ENCODE measurements at places on chromosomes 1 and 21. TPM values are rescaled to one million over a fixed set of nuclear protein-coding genes. Genes with fewer than 3 reads are reported as not detected.

The LHX8 gene
- not detected for polyA plus RNA-seq

The PIGR gene
- not detected for polyA plus RNA-seq

The TGFB2 gene
- polyA plus RNA-seq, result 1.3 TPM

The C1QA gene
- polyA plus RNA-seq, result not detected

The DCST2 gene
- polyA plus RNA-seq, result 0.16 TPM

The EPHB2 gene
- 2.0 TPM for polyA plus RNA-seq

DNA sequence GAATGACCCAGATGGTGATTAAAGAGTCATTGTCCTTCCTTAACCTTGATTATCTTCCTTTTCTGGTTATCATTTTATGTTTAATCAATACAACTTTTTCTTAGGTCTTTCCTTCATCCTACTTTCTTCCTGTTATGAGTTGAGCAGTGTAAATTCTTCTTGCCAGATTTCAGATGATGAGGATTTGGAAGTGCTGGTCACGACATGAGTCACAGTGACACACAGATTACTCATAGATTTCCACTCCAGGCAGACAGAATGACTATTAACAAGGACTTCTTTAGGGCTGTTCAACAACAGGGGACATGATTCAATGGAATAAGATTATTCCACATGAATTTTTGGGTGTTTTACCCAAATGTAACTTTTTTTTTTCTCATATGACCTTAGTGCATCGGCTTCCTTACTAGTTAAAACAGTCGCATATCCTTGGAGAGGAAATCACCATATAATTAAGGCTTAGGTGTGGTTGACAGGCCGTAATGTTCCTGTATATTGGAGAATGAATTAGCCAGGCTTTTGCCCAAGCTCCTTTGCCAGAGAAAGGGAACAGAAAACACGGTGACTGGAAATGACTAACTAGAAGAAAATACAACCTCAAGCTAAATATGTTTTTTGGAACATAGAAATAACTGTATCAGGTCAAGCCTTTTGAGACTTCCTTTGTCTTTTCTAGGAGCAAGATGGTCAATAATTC, 44.2 kb downstream of the PRRX1 start:
- peak; percentile 96 for DNase-seq

DNA sequence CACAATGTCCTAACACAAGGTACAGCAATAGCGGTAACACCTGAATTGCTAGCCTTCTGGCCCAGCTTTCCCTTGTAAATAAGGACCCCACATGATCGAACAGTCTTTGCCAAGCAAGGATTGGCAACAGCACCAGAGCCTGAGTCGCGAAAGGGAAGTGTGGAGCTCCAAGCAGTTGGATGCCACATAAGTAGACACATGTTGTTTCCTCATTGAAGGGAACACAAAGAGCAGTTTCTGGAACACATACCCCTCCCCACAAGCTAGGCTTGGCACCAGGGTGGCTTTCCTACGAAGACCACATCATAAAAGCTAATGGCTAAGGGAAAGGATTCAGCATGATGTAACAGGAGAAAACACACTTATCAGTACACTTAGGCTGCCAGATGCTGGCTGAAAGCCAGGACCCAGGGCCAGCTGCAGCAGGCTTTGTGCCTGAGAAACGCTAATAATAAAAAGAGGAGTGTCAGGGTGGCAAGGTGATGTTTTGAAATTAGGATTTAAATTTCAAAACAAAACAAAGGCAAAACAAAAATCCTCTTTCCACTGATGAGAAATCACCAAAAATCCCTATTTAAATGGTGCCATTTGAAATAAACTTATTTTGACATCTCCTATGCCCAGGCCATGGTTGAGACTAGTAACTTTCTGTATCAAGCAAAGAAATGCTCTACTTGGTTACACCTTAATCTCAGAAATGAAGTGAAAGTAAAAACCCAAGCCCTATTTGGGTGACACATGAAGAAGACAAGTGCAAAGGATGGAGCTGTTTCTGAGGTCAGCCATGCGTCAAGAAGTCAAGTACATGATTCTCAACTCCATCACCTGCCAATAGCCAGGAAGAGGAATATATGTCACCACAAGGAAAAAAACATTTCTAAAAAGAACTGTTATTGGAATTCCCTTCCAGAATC, 11.9 kb upstream of the CPLANE2 start:
- peak; percentile 62 for DNase-seq

- DNase-seq, result no peak
Observed at GRCh38 chr21:45169001-45169400, 94.6 kb downstream of the ADARB1 start.

- DNase-seq, result no peak
Observed at GRCh38 chr1:216599851-216600250, 123.4 kb downstream of the ESRRG start.

DNA sequence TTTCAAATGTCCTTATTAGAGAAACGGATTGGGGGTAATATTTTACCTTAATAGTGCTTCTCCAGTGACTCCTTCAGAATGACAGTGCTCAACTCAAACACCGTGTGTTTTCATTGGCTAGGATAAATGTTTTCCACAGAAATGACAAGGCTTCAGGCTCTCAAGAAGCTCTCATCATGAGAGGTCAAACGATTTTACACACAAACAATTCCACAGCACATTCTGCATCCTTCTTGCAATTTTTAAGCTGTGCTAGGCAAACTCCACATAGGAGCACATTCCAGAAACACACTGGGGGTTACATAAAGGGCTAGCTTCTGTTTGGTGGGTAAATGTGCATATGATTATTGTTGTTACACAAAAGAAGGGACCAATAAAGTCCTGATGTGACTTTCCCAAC, 75.5 kb upstream of the IPO9 start:
- no peak for DNase-seq

GRCh38 chr1:46301406-46301807, 2.0 kb downstream of the LRRC41 start:
- DNase-seq, result no peak

- peak; percentile 75 for DNase-seq
Observed at GRCh38 chr1:17119076-17119772, at the start of gene PADI2. TSS of gene PADI2 (minus strand) at chr1:17119451. CDS start at chr1:17119371, 80 bp downstream.

- DNase-seq, result peak; percentile 23
Observed at GRCh38 chr1:220296981-220297380, 24.7 kb upstream of the RAB3GAP2 start.

GRCh38 chr1:5992026-5992813, at the start of gene NPHP4:
TSS of gene NPHP4 (minus strand) at chr1:5992425. CDS start at chr1:5986289, 6,136 bp downstream.
- peak; percentile 100 for DNase-seq

DNA sequence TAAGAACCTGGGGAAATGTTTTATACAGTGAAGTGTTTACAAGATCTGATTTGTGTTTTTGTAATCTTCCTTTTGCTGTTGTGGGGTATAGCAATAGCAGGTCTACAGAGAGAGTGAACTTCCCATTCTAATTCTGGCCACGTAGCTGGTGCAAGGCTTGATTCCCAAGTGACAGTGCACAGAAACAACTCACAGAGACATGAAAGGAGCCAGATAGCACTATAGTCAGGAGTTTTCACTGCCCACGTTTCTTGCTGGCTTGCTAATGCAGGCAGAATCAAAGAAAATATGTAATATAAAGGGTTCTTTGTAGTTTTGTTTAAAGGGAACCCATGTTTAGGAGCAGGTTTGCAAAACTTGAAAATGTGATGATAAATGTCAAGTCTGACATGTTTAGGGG, 170.9 kb upstream of the IVNS1ABP start:
- no peak for DNase-seq

DNA sequence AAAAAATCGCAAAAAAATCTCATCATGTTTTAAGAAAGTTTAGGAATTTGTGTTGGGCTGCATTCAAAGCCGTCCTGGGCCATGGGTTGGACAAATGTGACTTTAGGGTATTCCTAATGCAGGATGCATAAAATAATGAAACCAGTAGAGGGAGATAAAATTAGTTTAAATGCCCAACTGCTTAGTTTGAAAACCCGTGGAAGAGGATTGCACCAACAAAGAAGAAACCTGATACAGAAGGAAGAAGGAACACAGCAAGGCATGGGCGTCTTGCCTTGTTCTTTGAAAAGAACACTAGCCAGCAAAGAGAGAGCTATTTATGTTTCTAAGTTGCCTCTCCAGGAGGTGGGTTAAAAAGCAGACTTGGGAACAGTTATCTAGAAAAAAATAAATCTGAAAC, 37.9 kb downstream of the WDR3 start:
- DNase-seq, result peak; percentile 52

DNA sequence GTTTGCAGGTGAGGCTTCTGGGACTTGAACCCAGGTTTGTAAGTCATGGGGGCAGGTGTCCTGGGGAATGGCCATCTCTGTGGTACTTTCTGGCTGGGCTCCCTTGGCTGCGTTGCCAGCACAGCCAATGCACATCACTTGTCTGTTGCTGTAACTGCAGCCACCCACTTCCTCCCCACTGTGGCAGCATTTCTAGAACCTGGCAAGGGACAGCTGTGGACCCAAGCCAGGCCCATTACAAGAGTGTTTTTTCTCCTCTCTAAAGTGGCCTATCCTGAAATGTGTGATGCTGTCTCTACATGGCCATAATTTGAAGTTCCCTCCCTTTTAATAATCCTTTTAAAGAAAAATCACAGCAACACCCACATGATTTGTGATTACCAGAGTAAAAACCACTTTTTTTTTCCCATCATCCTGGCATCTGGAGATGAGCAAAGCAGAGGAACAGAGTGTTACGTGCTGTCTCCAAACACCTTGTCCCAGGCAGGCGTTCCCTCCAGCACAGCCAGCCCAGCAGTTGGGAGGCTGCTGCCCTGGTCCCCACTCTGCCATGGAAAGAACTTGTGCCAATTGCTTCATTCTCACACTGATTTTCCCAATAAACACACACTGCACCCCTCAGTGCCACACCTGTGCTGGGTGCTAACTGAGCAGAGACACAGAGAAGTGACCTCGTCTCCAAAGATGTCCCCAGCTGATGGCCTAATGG, 360.6 kb upstream of the USP24 start:
- peak; percentile 17 for DNase-seq

- peak; percentile 31 for DNase-seq
Observed at GRCh38 chr1:215417122-215417521, 150.0 kb upstream of the KCTD3 start.

DNA sequence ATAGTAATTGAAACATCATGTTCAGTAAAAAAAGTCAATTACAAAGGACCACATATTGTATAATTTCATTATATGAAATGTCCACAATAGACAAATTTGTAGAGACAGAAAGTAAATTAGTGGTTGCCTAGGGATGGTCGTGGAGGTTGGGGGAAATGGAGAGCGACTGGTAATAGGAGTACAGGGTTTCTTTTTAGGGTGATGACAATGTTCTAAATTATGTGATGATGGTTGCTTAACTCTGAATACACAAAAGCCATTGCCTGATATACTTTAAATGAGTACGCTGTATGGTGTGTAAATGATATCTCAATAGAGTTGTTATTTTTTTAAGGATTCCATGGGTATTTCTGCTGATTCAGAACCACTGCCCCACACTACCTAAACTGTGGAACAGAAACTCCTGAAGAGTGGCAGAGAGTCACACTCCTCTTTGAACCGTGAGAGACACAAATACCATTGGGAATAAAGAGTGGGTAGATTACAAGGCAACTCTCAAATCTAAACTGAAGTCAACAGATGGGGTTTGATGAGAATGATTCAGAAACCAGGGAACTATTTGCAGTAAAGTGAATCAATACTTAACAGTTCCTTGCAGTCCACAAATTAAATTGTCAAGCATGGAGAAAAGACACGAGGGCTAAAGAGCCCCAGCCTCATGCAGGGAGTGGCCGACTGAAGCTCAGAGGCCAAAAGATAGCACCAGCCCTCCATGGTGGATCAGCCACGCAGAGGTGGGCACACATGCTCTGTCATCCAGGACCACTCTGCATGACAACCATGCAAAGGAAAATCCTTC, 118.0 kb downstream of the CAPN8 start:
- no peak for DNase-seq

GRCh38 chr1:35301674-35302392, 33.3 kb downstream of the ZMYM4 start:
- DNase-seq, result no peak

- DNase-seq, result peak; percentile 74
Observed at GRCh38 chr1:201637282-201638079, 98.6 kb downstream of the NAV1 start.

GRCh38 chr1:243414152-243414494, 158.3 kb downstream of the SDCCAG8 start:
- no peak for DNase-seq

DNA sequence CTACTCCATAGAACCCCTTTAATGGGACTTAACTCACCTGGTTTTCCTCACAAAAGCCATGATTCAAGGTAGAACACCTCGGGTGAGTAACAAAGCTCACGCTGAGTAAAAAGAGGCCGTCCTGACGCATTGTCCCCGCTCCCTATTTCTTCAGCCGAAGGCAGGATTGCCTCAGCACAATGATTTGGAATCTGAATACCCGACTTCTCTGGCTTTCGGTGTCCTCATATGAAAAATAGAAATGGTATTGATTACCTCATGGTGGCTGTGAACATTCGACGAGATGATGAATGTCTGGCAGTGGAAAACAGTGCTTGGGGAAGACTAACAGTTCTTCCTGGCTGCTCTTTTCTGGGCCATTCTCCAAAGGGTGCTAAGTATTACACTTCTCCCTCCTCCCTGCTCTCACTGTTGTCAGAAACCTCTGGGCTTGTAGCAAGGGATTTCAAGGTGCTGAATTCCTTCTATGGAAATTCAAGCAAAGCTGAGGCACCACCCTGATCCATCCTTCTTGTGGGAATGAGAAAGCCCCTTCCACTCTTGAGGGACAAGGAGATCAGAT, 148.3 kb downstream of the C1orf94 start:
- DNase-seq, result no peak

DNA sequence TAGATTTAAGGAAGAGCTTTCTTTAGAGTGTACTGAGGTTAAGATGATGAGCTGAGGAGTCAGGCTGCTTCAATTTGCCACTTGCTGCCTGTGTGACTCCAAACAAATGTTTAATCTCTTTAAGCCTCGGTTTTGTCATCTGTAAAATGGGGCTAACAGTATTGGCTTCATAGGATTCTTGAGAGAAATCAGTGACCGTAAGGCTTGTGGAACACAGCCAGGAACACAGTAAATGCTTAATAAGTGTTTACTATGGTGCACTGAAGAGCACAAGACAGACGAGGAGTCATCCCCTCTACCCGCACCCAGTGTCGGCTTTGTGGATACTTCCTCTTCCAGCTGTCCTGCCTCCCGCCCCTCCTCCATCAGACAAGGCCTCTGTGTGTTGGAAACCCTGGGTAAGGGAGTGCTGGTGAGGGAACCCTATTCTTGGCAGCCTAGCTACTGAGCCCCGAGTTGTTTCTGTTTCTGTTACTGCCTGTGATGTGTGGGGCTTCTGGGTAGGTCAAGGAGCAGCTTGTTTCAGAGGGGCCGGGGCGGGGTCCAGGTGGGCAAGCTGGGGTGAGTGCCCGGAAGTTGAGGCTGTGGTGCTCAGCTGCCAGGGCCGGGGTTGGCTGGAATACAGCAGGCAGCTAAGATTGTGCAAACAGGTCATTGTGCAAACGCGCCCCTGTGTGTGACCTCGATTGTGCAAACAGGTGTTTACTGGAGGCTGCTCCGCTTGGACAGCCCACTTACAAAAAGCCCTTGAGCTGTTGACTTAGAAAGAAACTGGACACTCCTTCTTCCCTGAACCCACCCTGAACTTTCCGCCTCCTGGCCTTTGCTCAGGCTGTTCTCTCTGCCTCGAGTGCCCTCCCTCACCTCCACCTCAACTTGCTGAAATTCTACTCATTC, 4.0 kb upstream of the CSF3R start:
- DNase-seq, result no peak

GRCh38 chr1:115531631-115532264, 110.0 kb upstream of the VANGL1 start:
- no peak for DNase-seq
